ENCODE measurements at places on chromosomes 5 and 9.

DNA sequence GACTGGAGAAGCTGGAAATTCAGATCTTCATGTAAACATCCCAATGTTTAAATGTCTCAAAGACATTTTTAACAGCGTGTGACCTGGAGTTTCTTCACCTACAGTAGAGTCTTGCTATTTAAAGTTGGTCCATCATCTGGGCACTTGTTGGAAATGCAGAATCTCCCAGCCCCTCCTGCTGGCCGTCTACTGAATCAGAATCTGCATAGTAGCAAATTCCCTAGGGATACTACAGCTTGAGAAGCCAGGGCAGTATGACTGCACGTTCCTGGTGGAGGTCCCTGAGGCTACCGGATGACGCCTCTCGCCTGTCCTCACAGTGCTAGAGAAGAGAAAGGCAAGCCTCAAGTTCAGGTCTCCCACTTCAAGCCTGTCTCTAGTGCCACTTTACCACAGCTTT lies 15.7 kb downstream of the SAP30L start:
- DNase-seq, result no peak

GRCh38 chr5:144248015-144248414 lies 77.3 kb downstream of the KCTD16 start:
- DNase-seq, result no peak

- no peak for DNase-seq
Observed at GRCh38 chr5:56100439-56101176, 105.8 kb upstream of the IL6ST start.

DNA sequence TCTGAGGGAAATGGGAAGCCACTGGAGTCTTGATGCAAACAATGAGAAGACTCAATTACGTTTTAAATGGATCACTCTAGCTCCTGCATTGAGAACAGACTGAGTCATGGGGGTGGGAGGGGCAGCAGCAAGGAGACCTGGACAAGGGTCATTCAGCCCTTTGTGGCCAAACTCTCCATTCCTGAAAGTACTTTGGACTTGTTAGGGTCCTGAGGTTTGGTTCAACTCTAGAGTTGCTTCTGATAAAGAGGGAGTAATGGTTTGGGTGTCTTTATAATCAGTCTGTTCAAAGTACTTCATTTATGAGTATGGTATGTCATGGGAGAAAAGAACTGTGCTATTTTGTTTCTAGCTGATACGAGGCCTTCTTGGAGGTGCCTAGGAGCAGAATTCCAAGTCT lies 67.7 kb upstream of the SMIM32 start:
- no peak for DNase-seq

- no peak for DNase-seq
Observed at GRCh38 chr5:165076686-165077085, 1571.3 kb downstream of the MAT2B start.

DNA sequence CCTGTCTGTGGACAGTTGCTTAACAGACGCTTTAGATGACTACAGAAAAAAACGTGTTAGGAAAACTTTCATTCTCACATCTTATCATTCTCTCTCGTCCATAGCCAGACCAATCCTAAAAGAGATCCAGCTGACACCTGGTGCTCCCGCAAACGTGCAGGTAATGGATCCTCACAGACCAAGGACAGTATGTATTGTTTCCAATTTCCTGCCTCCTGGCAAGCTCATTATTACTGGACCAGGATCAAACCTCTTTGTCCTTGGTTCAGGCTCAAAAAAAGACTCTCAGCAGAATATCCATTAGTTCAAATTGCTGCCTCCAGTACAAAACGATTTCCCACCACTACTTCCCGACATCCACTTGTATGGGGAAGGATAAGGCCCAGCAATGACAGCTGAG lies 62.4 kb downstream of the SERINC5 start:
- DNase-seq, result no peak

GRCh38 chr9:31153250-31153840 lies 1231.1 kb upstream of the ACO1 start:
- DNase-seq, result no peak

GRCh38 chr9:98256756-98257155 lies 1.3 kb upstream of the TBC1D2 start:
- DNase-seq, result peak; percentile 31

GRCh38 chr9:95506428-95506677 lies 10.4 kb downstream of the PTCH1 start:
- DNase-seq, result no peak

GRCh38 chr9:115553060-115553773 lies 435.3 kb upstream of the TNC start:
- DNase-seq, result no peak

DNA sequence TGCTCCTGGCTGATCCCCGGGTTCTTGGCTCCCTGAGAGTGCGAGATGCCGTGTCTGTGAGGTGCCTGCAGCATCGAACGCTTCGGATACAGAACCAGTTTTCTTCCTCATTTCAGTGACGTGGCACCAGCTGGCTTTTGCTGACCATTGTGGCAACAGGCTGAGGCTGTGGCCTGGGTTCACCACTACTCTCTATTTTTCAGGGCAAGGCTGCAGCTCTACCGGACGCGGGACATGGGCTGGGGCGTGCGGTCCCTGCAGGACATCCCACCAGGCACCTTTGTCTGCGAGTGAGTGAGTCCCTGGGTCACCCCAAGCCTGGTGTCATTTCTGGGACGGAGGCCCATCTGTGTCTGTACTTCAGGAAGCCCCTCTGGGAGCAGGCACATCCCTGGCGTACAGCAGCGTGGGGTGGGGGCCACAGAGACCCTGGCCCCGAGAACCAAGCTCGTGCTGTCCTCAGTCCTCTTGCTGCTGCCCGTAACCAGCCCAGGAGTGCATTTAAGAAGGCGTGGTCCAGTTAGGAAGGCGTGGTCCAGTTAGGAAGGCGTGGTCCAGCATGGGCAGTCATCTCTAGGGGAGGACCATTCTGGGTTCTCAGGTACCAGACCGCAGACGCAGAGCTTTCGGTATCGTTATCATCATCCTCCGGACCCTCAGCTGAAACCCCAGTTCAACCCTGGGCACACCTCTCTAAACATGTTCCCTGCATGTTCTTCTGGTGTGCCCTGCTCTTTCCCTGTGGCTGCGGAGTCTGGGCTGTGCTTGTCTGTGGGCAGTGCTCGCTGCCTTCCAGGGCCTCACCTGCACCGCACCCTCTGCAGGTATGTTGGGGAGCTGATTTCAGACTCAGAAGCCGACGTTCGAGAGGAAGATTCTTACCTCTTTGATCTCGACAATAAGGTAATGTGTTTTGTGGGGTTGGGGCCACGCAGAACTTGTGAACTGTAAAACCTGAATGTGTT lies 60.1 kb upstream of the CACNA1B start:
- DNase-seq, result no peak

GRCh38 chr9:137277329-137278041 lies at the start of gene TOR4A:
TSS of gene TOR4A (plus strand) at chr9:137277726. CDS start at chr9:137278690, 964 bp downstream.
- DNase-seq, result peak; percentile 64

GRCh38 chr5:138386290-138386689 lies 33.8 kb downstream of the KDM3B start:
- DNase-seq, result no peak

DNA sequence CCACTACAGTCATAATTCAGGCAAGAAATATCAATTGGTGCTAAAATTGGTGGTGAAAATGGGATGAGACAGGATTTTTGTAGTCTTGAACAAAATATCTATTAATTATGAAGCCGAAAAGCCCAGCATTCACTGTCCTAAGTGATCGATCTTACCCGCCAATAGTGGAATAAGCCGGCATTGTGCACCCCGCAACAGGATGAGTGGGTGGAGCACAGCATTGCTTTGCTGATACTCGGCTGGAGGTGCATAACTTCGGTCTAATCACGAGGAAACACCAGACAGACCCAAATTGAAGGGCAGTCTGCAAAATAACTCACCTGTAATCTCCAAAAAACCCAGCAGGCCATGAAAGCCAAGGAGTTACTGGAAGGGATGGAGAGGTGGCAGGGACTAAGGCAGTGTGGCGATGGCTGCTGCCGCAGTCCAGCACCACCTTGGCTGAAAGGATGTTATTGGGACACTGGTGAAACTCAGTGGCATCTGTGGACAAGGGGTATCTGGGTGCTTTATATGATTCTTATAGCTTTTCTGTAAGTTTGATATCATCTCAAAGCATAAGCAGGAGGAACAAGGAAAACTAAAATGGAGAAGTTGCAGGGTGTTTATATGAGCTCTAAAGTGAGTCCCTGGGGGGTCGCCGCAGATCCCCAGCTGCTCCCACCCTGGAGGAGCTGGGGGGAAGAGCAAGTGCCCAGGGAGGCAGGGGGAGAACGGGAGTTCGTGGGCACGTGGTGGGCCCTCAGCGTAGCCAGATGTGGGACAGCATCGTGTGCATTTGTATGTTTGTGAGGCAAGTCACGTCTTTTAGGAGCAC lies 45.2 kb downstream of the AHRR start:
- DNase-seq, result no peak

DNA sequence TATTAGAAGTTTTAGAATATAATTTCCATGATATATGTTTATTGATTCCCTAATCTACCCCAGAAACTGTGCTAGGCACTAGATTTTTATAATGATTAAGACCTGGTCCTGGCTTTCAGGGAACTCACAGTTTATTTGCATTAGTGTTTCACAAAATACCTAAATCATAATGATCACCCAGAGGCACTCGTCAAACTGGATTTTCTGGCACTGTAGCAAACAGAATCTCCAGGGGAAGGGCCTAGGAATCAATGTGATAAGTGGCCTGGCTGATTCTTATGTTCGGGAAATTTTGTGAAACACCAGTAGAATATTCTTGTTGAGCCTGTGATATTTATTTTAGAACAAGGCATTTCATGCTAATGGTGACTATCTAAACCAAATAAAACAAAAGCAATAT lies 37.4 kb upstream of the SRP19 start:
- no peak for DNase-seq

- DNase-seq, result peak; percentile 19
Observed at GRCh38 chr9:35611230-35611797, 6.3 kb downstream of the TESK1 start.

GRCh38 chr9:112793213-112793810 lies 42.8 kb downstream of the SNX30 start:
- DNase-seq, result peak; percentile 61

DNA sequence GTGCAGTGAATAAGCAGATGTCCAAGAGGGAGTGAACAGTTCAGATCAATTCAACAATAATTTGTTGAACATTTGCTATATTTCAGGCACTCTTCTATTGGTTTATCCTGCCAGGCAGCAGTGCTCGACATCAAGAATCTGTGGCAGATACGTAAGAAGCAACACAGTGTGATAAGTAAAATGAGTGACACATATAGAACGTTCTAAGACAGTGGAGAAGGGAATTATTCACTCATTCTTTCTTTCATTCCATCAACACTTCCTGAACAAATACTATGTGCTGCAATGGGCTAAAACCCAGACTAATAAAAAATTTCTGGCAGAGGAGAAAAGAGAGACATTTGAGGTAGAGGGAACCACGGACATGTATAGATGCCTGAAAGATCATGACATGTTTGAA lies 89.9 kb upstream of the GLIS3 start:
- no peak for DNase-seq

DNA sequence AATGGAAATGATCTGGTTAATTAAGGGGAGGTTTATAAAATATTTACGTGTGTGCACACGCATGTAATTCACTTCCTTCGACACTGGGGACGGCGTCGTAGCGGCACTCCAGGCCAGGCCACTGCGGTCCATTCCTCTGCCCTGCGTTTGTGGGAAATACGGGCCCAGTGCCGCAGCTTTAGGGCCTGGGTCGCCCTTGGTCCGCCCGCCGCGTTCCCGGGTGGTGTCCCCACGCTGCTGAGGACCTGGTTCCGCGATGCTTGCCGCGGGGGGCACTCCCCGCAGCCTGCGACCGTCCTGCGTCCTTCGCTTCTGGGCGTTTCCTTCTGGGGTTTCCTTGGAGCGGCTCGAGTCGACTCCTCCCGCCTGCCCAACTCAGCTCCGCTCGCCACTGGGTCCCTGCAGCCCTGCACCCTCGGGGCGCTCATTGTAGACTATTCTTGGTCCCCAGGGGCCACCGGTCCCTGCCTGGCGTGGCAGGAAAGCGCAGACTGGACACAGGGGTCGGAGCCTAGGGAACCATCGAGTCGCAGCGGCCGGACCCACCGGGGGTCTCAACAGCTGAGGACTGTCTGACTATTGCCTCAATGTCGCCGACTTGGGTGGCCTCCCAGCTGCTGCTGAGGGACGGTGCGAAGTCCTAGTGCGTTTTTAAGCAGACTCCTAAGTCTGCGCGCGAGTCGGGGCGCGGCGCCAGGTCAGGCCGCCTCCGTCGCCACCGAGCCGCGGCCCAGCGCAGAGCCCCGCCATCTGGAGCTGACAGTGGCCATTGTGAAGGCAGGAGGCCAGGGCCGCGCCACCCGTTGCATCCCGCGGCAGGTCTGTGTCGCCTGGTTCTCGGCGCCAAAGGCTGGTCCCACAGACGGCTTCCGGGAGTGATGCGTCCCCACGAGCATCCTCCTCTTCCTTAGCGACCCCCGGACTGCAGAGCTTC lies 4.4 kb upstream of the IRX1 start:
- no peak for DNase-seq

DNA sequence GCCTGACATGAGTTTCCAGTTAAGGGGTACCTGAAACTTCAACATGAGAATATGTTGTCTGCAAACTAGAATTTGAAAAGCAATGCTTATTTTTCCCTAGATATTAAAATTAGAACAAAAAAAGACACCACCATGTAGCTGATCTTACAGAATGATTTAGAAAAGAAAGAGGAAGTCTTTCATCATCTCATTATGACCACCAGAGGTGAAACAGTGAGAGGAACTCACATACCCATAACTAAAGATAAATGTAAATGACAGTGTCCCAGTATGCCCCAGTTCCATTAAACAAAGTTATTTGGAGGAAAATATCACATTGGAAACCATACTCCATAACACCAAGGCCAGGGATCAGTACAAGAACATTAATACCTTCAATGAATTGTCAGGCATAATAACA lies 6.9 kb downstream of the TAF7 start:
- DNase-seq, result no peak

DNA sequence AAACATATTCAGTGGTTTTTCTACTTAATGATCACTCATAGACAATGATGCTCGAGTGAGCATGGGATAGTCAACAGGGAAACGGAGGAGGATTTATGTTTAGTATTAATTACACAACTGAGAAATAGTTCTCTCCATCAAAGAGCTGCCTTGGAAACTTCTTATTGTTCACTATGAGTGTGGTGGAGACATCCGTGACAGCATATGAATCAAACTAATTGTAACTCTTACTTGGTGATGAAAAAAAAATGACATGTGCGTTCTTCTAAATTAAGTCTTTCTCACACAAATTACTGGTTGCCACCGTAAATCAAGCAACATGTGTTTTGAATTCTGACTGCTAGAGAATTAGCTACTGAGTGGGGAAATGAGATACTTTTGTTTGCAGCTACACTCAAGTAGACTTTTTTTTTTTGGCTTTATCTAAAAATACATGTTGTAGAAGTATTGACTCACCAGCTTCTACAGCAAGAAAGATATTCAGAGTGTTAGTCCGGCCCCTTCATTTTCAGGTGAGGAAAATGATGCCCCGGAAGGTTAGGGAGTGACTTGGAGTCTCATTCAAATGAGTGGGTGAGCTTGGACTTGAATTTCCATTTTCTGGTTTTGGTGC lies 179.4 kb downstream of the CFAP90 start:
- DNase-seq, result no peak
